ENCODE measurements at places on chromosomes 4 and X. TPM values are rescaled to one million over a fixed set of nuclear protein-coding genes. Genes with fewer than 3 reads are reported as not detected.

Gene RTL9
- total RNA-seq: 0.11 TPM

Gene SHROOM3
- total RNA-seq: 0.46 TPM

Gene FSTL5
- total RNA-seq: not detected

Gene RNF128
- 0.26 TPM for total RNA-seq

Gene LRP2BP
- total RNA-seq: 0.45 TPM

Gene ASB12
- total RNA-seq: not detected

Gene RASSF6
- total RNA-seq: 0.51 TPM

Gene KIF4A
- 38.9 TPM for total RNA-seq

Gene SERTM2
- not detected for total RNA-seq

Gene S100P
- total RNA-seq: not detected

Gene POU4F2
- not detected for total RNA-seq

Gene CCNB3
- total RNA-seq: 0.32 TPM

Gene HERC5
- 1.6 TPM for total RNA-seq

Gene EDA
- 0.06 TPM for total RNA-seq

Gene NAT8L
- total RNA-seq: 0.98 TPM

Gene DNAAF6
- total RNA-seq: not detected

Gene PQBP1
- total RNA-seq: 53.2 TPM

Gene RBM47
- 0.17 TPM for total RNA-seq

Gene NXF2
- not detected for total RNA-seq

Gene NR3C2
- 2.1 TPM for total RNA-seq

Gene KCND1
- total RNA-seq: 0.32 TPM

Gene KLHL13
- 0.13 TPM for total RNA-seq

Gene GPRASP1
- total RNA-seq: 1.5 TPM

Gene RAB9A
- total RNA-seq: 20.2 TPM

Gene NUDT11
- total RNA-seq: 14.1 TPM

Gene F11
- total RNA-seq: not detected

Gene TASL
- not detected for total RNA-seq

Gene MEPE
- total RNA-seq: not detected

Gene DKK2
- 0.63 TPM for total RNA-seq

Gene USP17L12
- not detected for total RNA-seq

Gene VCX3A
- total RNA-seq: not detected

Gene TEC
- 6.8 TPM for total RNA-seq

Gene PARM1
- total RNA-seq: 2.0 TPM

Gene PLP1
- not detected for total RNA-seq

Gene TRO
- 21.3 TPM for total RNA-seq

Gene MAGED4
- 12.6 TPM for total RNA-seq

Gene PROM1
- not detected for total RNA-seq

Gene AKAP14
- total RNA-seq: not detected

Gene PRRG1
- 17.6 TPM for total RNA-seq

Gene RHOXF1
- total RNA-seq: not detected

Gene XAGE1A
- not detected for total RNA-seq

Gene RAI2
- total RNA-seq: 0.11 TPM

Gene RAB41
- not detected for total RNA-seq

Gene ARMCX4
- 1.2 TPM for total RNA-seq

Gene OTUD6A
- total RNA-seq: not detected

Gene IL3RA
- total RNA-seq: not detected

Data from LHCN-M2 (cell line).